ENCODE measurements at places on chromosomes 5 and 9.

DNA sequence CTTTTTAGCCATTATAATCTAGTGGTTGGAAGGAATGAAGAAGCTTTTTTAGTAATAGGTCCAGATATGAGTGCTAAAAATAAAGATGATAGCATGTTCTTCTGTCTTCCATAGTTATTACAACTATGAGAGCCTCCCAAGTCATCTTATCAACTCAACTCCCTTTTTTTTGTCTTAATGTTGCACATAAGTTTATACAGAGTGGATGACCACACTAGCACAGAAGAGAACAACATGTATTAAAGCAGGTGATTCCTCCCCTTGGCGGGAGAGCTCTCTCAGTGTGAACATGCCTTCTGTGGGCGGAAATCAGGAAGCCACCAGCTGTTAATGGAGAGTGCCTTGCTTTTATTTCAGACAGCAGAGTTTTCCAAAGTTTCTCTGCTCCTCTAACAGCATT, 40.1 kb upstream of the STX17 start:
- DNase-seq = no peak

DNA sequence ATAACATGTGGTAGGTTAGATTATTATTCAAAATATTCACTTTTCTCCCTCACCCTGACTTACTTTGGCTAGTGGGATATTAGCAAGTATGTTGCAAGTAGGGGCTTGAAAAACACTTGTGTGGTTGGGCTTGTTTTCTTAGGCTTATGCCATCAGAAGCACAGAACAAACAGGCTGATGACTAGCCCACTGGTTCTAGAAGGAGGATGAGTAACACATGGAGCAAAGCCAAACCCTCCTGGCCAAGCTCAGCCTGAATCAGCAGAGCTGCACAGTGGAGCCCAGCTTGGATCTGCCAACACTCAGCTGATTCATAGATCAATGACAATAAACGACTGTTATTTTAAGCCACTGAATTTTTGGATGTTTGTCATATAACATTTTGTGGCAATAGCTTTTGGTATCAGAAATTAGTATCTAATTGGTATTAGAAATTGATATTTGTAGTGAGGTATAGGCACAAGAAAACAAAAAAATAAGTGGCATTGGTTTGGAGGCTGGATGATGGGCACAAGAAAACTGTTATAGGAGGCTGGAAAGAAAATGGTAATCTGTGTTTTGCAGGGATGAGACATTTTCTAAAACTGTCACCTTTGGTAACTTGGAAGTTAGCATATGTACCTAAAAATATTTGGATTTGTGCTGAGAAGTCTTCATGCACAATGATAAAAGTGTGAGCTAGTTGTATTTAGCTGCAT, 46.1 kb upstream of the ZBED3 start:
- DNase-seq = no peak

DNA sequence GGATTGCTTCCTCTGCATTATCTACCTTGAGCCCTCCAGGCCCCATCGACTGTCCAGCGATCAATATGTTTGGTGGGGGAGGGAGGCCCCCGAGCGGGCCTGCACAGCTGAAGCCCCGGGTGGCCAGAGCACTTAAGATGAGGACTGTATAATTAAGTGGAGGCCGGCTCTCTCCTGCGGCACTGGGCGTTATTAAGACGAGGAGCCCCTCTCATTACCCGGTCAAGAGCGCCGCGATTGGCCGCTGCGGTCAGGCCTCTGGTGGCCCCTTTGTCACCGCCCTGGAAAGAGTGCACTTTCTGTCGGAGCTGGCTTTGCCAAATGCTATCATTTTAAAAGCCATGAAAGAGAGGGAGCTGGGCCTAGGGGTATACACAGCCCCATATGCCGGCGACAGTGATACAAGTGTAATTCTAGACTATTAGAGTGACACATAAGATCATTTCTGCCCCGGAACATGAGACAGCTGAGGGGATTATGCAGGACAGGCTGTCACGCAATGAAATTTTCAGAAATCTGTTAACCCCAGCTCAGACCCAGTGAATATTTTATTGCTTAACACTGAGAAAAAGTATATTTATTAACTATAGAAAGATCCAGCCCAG, 106.3 kb upstream of the IRX1 start:
- DNase-seq = no peak

DNA sequence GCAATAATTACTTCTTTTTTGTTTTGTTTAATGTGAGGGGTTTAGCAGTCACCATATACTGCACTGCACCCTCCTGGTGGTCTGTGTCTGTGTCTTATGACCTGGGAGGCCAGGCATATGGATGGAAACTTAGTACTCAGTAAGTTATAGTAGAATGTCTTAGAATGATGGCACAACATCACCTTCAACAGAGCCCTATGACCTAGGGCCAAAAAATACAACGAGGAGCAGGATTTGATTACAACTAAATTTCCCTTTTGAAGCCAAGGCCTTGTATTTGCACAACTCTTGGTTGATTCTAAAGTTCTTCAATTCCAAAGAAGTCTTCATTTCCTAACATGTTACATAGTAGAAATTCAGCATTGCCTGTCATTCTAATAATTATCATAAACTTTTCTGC, 422.1 kb upstream of the PIK3R1 start:
- DNase-seq = no peak

DNA sequence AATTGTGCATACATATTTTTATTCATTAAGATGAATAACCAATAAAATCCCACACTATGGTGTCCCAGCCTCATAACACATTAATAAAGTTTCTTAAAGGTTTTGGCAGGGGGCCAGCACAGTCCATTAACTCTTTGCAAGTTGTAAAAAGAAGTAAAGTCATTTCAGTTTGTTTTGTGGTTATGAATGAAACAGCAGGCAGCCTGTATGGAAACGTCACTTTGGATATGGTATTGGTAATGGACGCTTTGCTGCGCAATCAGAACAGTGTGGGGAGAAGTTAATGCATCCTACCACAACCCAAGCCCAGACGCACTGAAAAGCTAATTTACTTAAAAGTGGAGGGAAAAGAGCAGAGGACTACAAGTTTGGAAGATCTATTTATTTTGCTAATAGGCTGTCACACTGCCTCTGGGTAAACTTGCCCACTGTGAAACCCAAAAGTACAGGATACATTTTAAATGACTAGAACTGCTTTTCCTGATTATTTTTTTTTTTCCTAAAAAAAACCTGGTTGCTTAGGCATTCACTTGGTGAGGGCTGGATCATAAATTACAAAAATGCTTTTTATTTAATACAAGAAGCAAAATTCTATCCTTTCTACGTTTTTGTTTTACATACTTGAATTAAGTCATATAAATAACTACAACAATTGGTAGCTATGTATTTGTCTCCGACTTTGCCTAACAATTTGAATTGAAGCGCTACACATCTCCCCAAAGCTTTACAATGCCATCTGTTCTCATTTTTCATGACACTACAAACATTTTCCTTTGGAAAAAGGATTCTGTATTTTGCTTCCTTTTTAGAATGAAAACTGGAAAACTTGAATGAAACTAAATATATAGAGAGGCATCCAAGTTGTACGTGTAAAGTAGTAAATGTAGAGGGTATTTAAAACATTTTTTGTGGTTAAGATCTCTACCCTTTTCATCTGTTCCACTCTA, 104.3 kb downstream of the NFIB start:
- no peak for DNase-seq

DNA sequence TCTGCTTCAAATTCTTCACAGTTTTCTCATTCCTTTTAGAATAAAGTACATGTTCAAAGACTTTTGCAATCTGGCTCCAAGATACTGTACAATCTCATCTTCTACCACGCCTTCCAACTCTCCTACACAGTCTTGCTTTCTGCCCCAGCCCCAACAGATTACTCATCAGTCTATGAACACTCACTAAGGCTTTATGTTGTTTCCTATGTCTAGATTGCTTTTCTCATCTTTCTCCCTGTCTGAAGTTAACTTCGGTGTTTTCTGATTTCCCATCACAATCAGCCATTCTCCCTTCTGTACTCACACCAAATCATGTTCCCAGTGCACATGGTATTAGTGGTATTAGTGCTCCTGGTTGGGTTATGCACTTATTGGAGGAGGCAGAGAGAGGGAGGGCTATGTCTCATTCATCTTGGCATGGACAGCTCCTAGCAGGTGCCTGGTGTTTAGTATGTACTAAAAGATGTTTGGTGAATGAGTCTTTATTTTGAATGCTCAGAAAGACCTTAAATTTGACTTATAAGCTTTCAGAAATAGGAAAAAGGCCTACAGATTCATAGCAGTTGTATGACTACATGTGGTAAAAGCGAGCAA, 44.0 kb upstream of the ZNF608 start:
- no peak for DNase-seq

- no peak for DNase-seq
Measured at GRCh38 chr5:100901821-100902341, 1.2 kb downstream of the ST8SIA4 start.

DNA sequence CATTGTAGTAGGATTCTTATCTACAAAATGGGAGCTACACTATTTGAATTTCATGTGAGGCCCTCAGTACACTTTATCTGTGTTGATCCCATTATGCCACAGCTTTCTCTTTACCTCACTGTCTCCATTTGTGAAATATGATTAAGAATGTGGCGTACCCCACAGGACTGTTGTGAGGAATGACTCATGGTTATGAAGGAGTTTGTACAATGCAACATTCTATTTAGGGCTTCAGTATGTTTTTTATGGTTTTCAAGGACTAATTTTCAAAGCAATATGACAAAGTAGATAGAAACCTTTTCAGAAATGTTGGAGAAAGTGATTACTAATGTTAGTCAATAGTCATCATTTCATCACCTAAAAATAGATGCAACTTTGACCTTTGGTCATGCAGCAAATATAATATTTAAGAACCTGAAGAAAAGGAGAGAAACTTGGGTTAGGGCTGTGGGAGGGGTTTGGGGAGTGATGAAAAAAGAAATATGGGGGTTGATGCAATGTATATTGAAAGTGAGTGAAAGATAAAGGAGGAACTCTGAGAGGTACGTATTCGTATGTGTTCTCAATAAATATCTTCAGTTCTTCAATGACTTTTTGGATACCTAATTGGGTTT, 53.7 kb upstream of the PIP5K1B start:
- no peak for DNase-seq

- no peak for DNase-seq
Measured at GRCh38 chr5:138541511-138542179, 1.4 kb downstream of the ETF1 start.

DNA sequence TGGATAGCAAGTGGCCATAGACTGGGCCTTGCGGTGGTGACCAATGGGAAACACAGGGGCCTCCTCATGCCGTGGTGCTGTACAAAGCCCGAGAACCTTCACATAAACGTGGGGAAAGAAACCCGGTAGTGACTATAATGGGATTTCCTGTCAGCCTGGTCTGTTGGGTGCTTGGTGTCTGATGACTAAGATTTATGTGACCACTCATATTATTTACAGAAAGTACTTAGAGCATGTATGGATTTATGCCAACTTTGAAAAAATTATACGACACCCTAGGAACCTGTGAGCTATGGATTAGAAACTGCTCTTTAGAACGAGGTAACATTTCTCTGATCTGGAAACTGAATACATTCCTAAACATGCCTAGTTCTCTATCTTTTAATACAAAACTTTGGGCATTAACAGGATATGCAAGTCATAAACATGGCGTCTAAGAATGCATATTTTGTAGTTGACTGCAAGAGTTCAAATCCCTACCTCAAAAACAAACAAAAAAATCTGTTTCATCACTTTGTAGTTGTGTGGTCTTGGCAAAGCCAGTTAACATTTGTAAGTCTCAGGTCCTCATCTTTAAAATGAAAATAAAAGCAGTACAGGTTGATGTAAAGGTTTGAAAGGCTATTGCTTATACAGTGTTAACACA, 85.4 kb downstream of the TMEM167A start:
- DNase-seq = no peak

GRCh38 chr5:143537056-143537455, 133.6 kb upstream of the NR3C1 start:
- DNase-seq = no peak

- DNase-seq = no peak
Measured at GRCh38 chr5:119949426-119949999, 320.2 kb downstream of the FAM170A start.

- DNase-seq = no peak
Measured at GRCh38 chr5:82785882-82786509, 291.2 kb downstream of the TMEM167A start.

DNA sequence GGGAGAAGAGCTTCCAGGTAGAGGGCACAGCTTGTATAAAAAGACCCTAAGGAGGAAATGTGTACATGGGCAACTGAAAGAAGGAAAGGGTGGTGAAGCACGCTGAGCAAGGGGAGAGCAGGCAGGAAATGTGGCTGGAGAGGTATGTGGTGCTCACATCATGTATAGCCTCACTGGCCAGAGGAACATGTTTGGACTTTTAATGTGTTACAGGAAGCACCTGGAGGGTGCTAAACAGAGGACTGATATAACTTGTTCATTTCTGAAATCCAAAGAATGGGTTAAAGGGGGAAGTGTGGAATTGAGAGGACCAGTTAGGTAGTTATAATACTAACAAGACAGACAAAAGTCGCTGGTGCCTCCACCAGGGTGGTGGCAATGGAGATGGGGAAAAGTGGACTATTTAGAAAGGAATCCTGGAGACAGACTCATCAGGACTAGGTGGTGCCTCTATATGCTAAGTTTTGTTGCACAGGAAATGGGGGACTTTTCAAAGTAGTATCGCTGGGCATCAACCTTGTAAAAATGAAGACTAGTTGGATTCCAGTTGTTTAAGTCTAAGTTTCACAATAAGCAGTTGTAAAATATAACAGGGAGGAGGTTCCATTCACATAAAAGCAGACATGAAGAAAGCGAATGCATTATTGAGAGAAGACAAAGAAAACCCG, 63.1 kb upstream of the CD180 start:
- DNase-seq = no peak

- DNase-seq = no peak
Measured at GRCh38 chr9:73951147-73951546, 546.0 kb upstream of the RORB start.

DNA sequence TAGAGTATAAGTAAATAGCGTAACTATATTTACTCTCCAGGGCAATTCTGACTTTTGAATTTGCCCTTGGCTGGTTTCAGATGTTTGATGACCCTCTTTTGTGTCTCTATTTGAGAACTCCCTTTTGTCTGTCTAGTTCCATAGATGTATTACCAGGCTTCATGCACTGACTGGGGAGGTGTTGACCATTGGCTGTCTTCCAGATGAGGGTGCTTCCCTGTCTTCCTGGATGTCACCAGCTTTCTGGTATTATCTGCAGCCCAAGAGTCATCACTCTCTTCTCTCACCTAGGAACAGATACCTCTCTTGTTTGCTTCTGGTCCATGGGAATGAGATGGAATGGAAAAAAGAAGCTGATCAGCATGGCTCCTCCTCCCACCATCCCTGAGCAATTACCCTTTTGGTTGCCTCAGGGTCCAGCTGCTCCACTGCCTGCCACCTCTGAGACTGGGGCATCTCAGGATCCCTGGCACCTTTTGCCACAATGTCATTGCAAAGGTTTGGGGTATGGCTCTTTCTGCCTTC, 58.7 kb upstream of the TMED7 start:
- DNase-seq = no peak

All from cortex of kidney (tissue), 1 donor.